ENCODE measurements at places on chromosomes 6 and 20.
A peak's percentile ranks its signal among the peaks of the same experiment; 100 is the strongest.

- DNase-seq, result peak; percentile 60
Observed at GRCh38 chr20:63686492-63687321, 9.7 kb upstream of the TNFRSF6B start.

DNA sequence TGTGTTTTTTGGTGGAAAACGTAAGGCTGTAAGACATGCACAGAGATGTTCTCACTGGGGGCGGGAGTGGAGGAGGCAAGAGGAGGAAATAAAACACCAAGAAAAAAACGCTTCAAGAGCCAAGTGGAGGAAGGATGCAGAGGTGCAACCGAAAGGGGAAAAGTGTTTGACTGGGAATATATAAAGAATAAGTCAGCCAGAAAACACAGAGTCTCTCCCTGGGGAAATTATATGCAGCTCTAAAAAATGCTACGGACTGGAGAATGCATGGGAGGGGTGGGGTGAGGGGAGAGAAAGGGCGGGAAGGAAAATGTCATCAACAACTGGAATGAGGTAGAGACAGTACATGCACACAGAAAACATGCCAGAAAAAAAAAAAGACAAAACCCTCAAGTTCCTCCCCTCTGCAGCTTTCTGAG, 133.5 kb downstream of the SCML4 start:
- no peak for DNase-seq

- DNase-seq, result no peak
Observed at GRCh38 chr6:120918137-120918536, 416.1 kb downstream of the TBC1D32 start.

- peak; percentile 59 for DNase-seq
Observed at GRCh38 chr20:48826883-48827771, 672 bp downstream of the PREX1 start.

DNA sequence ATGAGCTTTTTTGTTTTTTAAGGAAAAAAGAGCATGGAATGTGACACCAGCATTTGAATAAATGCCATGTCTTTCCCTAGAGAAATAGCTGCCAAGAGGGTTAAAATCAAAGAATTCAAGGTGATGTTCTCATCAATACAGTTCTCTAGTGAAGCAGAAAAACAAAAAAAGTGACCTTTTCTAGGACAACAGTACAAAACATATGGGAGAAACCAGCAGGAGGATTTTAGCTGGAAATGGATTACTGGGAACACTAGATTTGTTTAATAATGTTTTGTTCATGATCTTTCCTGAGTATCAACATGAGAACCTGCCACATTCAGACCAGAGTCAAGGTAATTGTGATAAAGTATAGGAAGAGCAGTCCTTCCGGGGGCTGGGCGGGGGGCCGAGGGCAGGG, 372.2 kb downstream of the LMBRD1 start:
- no peak for DNase-seq

DNA sequence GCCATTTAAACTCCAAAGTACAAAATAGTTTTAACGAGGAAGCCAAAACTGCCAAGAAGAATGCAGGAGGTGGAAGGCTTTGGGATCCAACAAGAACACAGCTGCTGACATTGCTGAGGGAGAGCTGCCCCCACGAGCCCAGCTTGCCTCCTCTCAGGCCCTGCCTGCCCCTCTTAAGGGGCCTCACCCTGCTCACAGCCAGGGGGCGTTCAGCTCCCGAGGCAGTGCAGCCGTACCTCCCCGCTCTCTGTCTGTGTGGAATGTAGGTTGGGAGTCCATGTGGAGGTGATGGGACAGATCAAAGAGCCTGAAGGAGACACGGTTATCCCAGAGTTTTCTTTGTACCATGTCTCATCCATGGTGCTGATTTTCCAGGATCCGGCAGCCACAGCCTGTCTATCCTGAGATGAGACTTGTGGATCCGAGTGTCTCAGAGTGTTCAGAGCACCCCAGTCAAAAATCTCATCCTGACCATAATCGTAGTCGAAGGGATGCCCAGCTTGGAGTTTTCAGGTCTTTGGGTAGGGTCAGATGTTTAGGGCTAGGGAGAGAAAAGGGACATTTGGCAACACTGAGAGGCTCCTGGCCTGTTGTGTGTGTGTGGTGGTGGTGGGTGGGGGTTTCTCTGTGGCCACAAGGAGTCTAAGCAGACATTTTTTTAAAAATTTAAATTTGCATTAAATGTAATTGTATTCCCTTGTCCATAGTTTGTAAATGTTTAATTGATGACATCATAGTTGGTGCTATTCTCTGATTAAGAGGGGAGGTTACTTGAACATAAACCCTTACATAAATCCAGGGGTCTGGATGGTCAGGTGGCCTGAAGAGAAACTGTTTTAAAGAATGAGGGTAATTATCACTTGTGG, 111.4 kb upstream of the CLDN20 start:
- no peak for DNase-seq

DNA sequence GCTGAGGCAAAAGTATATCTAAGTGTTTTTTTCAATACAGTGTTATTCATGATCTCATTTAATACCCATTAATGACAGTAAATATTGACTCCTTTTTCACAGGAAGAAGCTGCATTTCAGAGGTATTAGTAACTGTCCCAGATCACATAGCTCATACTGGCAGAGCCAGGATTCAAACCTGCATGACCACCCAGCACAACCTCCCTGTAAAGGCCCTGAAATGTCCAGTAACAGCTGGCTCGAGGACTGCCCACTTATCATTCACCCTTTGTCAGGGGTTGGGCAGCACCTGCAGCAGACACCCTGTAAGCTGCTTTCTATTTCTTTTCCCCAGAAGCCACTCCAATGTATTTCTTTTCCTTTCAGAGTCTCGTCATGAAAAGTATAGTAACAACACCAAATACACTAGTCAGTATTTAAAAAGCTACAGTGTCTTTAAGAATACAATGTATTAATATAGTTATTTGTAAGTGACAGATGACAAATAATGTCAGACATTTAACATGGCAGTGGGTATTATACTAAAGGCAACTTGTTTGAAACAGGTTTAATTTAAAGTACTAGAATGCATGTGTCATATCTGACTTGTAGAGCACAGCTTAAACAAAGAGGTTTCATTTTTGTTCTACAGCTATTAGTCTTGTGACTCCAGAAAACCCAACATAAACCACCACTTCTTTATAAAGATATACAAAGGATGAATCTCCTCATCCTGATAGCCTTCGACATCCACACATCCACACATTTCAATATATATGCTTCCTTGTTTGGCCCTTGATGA, 841.6 kb upstream of the GJE1 start:
- DNase-seq, result no peak

All from stimulated activated CD8-positive, alpha-beta memory T cell treated with anti-CD3 and anti-CD28 coated beads, Interleukin-4, amount 100 ng/mL, for 48 hours (primary cell).